Activated CD4-positive, CD25-positive, alpha-beta regulatory T cell treated with anti-CD3 and anti-CD28 coated beads, Interleukin-2, amount 50 U/mL, for 24 hours (primary cell): ENCODE measurements at places on chromosomes 1 and 21.

GRCh38 chr1:161727256-161727924 lies 6.0 kb downstream of the FCRLB start:
- ATAC-seq: peak; percentile 9

- ATAC-seq: no peak
These were observed 27.7 kb upstream of the SPOCD1 start for GRCh38 chr1:31843506-31843905.

GRCh38 chr1:230915078-230915477 lies 46.8 kb upstream of the C1orf198 start:
- no peak for ATAC-seq

- no peak for ATAC-seq
These were observed 64.8 kb upstream of the TENT5C start for GRCh38 chr1:117541003-117541402.

DNA sequence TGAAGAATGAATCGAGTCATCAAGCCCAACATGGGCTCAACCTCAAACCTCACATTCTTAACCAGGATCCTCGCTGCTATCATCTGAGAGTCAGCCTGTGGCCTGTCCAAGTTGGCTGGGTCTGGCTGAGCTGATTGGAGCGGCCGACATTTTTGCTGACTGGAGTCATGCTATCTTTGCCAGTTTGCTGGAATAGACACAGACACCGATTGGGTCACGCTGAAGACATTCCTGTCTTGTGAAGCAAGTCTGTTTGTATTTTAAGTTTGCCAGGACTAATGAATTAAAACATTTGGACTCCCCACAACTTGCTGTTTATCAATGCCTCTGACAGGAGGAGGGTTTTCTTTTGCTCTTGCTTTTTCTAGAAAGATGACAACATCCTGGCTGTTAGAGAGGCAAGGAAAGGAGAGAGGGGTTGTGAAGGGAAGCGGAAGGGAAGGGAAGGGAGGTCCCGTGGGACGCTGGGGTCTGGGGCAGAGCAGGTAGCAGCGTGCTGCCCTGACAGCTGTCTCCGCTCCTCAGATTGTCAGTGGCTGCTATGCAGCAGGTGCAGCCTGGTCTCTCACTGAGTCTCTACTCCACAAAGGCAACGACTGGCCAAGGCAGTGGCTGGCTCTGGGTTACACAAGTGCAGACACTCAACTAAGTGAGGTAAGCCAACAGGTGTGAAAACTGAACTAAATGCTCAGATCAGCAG lies at the start of gene MAP3K7CL:
Gene MAP3K7CL (plus strand): TSS at position 375 of the 700 bp plus-strand sequence. CDS start 2,701 bp downstream, outside the sequence.
- no peak for ATAC-seq

GRCh38 chr1:62774971-62775595 lies 8.8 kb upstream of the ATG4C start:
- no peak for ATAC-seq

DNA sequence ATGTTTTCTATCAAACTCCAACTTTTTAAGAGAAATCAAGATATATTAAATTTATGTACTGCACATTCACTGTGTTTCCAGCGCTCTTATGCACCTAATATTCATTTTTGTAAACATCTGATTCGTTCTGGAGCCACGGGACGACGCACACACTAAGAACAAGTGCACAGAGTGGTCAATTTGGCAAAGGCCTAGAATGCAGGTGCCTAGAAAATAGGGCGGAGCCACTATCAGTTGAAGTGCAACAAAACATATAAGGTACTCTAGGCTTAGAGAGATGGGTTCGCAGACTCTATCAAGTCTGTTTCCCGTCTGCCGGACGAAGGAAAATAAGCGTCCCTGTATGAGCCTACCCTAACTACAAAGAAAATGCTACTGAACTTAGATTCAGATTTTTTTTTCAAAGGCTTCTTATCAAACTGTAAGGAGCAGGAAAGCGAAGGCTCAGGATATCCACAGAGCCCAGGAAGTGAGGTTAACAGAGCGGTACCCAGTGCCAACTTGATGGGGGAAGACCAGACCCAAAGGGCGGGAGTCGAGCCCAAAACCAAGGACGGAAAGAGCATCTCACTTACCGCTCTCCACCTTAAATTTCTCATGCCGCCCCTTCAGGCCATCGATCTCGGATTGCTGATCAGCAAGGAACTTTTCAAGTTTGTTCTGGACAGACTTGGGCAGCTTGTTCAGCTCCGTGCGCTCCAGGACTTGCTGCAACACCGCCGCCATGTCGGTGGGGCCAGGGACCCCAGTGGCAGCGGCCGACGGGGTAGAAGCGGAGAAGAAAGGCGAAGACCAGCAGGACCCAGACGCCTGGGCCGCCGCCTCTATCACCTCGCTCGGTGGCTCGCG lies 526 bp downstream of the TPR start:
- peak; percentile 4 for ATAC-seq

DNA sequence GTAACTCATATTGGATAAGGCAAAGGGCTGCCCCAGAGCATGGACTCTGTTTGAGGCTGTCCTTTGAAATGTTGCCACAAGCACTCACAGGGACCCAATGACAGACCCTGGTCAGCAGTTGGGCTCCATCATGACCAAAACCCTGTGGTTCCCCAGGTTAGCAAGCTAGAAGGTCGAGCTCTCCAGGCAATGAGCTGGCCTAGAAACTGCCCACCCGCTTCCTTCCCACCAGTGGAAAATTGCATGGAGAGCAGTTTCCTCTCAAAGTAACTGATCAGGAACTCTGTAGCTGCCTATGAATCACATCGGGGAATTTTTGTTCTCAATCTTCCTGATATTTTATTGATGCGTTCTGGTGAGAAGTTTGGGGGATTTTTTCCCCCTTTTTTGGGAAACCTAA lies 52.8 kb downstream of the FHAD1 start:
- no peak for ATAC-seq

GRCh38 chr21:25427828-25428227 lies 179.5 kb downstream of the MRPL39 start:
- ATAC-seq: no peak

DNA sequence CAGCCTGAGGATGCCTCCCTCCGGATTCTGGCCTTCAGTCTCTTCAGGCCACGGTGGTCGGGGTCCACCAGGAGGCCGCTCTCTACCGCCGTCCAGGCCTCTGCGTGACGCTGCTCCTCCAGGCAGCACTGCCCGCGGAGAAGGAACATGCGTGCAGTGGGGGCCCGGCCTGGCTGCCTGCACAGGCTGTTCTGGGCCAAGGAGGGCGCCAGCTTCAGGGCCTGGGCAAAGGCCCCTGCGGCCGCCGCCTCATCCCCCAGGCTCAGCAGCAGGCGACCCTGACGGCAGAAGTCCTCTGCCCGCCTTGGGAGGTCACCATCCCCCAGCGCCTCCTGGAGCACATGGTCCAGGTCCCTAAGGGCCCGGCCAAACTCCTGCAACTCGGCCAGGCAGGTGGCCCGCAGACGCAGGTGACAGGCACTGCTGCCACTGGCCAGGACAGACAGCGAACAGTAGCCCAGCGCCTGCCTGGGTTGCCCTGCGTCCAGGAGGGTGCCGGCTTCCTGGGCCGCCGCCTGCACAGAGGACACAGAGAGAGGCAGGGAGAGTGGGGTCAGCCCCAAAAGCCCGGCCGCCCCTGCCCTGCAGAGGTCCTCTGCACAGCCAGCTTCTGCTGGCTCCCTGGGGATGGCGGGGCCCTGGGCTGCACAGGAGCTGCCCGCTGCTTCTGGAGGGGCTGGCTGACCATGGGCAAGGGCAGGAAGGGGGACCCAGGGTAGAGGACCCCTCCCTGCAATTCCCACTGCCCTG lies 8.7 kb upstream of the MMEL1 start:
- ATAC-seq: no peak

DNA sequence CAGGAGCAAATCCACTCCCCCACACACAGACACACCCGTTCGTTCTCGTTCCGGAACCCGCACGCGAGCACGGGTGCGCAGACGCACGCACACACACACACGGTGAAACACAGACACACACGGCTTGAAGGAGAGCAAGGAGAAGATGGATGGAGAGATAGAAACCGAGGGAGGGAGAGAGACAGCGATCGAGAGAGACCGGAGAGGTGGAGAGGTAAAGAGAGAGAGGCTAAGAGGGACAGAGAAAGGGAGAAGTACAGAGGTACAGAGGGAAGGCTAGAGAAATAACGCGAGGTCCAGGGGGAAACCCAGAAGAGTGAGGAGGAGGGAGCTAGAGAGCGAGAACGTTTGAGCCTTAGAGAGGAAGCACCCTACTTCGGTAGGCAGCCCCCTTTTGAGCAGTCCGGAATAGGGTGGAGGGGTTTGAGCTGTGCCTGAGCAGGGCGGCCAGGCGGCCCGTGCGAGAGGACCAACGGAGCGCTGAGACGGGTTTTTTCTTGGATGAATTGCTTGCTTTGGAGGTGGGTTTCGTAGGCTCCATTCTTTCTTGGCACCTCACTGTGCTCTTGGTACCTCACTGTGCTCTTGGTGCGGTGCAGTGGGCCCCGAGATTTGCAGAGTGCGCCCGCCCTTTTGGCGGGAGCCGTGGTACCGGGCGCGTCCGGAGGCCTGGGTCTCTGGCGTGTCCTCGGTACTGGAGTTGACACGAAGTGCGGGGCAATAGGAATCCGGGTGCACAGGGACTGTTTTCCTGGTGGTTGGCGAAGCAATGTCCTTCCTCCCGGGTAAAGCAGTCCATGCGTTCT lies 88.4 kb upstream of the RHOU start:
- peak; percentile 44 for ATAC-seq

DNA sequence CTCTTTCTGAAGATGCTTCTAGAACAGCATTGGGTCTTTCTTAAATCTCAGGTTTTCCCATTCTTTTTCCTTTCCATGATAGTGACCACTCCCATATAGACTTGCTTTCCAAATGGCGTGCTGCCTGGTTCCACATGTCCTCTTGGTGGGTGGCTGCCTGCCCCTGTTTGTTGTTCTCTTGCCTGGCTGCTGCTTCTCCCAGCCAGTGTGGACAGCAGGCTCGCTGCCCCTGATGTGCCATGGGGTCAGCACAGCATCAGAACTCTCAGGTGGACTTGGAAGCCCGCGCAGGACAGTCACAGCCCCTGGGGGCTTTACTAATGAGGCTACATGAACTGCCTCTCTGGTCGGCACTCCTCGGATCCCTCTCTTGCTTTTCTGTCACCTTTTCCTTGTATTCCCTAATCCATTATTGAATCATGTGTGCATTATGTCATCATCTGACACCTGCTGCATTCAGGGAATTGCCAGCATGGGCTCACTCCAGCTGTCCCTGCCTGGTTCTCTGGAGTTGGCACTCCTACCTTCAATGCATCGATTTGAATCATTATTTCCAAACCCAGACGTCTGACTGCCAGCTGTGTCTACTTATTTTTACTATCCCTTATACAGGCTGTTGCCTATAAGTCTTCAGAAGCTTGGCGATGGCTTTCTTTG lies 100.5 kb upstream of the COA6 start:
- no peak for ATAC-seq

- no peak for ATAC-seq
These were observed 2.2 kb upstream of the ANGPTL7 start for GRCh38 chr1:11187000-11187399.

GRCh38 chr1:228889289-228889688 lies 154.0 kb downstream of the RHOU start:
- ATAC-seq: no peak

DNA sequence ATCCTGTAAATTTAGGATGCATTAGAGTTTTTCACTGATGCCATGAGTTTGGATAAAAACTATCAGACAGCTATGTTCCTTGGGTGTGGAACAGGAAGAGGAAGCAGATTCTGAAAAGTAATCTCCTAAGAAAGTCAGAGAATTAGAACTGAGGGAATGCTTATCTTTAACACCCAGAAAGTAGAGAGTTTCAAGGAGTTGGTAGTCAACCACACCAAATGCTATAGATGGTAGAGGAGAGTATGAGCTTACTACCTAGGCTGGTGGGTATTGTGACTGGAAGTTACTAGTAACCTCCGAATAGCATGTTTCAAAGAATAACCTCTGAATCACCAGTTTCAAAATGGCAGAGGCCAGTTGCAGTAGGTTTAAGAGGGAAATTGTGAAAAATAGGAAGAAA lies 288.0 kb downstream of the HMCN1 start:
- ATAC-seq: no peak

- peak; percentile 95 for ATAC-seq
These were observed 29.1 kb downstream of the KNCN start for GRCh38 chr1:46522184-46522968.

DNA sequence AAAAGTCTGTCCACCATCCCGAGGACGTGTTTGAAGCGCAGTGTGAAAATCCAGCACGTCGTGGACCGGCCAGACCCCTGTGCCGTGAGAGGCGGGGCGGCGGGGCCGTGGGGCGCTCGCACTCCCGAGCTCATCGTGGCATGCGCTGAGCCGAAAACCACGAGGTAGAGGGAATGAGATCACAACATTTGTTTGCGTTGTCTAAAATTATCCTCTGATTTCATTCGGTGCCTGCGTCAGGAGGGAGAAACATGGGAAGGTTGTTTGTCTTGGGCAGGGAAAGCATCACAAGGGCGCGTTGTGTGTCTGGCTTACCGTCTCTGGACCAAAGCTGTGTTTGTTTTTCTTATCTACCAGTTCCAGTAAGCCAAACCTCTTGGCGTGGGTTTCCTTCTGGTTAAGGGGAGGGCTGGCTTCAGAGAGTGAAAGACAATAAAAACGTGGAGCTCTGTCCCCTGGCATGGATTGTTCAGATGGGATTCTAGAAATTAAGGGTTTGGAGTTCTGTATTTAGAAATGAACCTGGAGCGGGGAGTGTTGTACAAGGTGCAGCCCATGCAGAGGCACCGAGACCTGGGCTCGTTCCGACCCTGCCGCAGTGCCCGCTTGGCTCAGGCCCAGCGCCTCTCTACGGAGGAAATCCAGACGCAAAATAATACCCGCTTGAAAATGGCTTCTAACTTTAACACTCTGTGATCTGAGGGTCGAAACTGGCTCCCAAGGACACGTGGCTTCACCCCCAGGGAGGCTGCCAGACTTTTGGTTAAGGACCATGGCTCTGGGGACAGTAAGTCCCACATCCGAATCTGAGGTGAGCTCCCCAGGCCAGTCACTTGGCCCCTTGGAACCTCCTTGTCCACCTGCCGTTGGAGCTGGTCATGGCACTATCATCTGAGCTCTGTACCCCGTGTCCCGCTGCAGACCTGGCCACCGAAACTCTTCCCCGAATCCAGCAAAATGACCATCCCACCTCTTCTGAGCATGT lies 68.7 kb upstream of the FAM3B start:
- ATAC-seq: no peak

GRCh38 chr1:246549665-246550064 lies 16.4 kb downstream of the TFB2M start:
- ATAC-seq: no peak

- ATAC-seq: no peak
These were observed 75.7 kb upstream of the PKN2 start for GRCh38 chr1:88608139-88608943.
